ENCODE measurements at places on chromosomes 2 and 18. TPM values are rescaled to one million over a fixed set of nuclear protein-coding genes. Genes with fewer than 3 reads are reported as not detected.

The CD8A gene
- 3.0 TPM for total RNA-seq

The EGR4 gene
- total RNA-seq = 0.34 TPM

The RUFY4 gene
- 1.8 TPM for total RNA-seq

The FBXO41 gene
- 15.2 TPM for total RNA-seq

The LRP1B gene
- total RNA-seq = not detected

The AMER3 gene
- not detected for total RNA-seq

Measured in activated CD4-positive, alpha-beta memory T cell treated with anti-CD3 and anti-CD28 coated beads for 36 hours (primary cell).